ENCODE measurements at places on chromosomes 6 and 20.

DNA sequence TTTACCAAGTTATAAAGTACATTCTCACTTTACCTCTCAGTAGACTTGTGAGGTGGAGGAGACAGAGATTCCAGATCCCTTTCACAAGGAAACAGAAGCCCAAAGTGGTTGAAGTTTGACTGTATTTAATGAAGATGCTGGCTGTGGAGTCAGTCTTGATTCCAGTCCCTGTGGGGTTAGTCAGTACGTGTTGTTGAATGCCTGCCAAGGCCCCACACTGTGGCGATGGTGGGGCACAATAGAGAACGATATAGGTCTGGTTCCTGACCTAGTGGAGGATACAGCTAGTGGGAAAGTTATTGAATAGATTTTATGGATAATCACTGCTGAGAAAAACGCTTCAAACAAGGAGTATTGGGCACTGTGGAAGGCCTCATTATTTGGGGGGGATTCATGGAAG lies 71.4 kb downstream of the LRRC1 start:
- DNase-seq = no peak

- peak; percentile 77 for DNase-seq
These were observed 1.6 kb downstream of the MARCKS start for GRCh38 chr6:113858480-113859348.

DNA sequence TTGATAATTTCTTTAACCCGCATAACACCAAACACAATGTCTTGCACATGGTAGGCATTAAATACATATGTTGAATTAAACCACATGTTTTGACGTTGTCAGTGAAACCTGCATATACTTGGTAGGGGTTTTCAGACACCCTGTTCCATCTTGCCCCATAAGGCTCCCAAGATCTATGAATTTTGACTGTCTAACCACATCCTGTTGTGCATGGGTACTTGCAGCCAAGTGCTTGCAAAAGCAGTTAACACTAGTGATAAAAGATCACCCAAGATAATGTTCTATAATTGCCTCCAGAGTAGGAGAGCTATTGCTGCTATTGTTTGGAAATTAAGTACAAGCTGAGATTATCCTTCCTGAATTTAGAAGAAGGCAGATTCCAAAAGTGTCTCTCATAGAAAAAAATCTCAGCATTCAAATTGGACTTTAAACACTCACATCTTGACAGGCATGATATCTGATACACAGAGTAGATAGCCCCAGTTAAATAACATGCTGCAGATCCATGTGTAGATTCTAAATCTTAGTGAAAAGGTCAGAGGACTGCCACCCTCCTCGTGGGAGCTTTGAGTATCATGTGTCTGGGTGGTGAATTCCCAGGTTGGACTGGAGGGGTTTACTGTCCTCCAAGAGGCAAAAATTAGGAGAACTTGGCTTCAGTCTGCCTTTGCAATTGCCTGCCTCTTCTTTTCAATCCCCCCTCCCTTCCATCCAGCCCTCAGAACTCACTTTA lies 25.8 kb upstream of the CCN6 start:
- no peak for DNase-seq

GRCh38 chr6:170292111-170292406 lies 1.2 kb upstream of the DLL1 start:
- no peak for DNase-seq

- no peak for DNase-seq
These were observed 23.8 kb downstream of the TMEM14B start for GRCh38 chr6:10771371-10771894.

DNA sequence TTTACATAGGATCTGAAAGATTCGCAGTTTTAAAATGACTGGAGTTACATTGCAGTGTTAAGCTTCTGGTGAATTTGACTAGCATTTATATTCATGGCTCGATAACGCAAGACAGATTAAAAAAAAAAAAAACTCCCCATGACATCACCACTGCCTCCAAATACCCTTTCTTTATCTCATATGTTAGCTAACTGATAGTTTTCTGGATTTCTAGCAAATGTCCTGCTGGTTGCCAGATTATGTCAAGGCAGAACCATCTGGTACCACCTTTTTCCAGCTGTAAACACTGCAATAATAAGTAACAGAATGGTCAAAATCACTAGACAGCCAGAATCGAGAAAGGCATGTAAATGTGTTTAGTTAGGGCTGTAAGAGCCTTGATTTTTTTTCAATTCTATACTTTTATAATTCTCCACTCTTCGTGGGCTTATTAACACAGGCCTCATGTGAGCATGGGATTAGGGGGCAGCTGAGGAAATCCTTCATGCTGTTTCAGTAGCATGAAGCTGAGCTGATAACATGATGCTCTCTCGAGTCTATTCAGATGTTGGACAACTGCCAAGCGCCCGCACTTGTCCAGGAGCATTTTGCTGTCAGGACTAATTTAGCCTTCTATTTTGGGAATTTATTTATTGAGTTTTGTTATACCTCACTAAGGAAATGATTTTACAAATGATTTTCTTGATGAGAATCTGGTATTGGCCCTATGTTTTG lies 166.0 kb upstream of the SCGN start:
- no peak for DNase-seq

- peak; percentile 90 for DNase-seq
These were observed at the start of gene PPARD for GRCh38 chr6:35342258-35343091. TSS of gene PPARD (plus strand) at chr6:35342558. CDS start at chr6:35411088, 68,530 bp downstream.

GRCh38 chr20:24698189-24698588 lies 228.8 kb downstream of the SYNDIG1 start:
- peak; percentile 2 for DNase-seq

DNA sequence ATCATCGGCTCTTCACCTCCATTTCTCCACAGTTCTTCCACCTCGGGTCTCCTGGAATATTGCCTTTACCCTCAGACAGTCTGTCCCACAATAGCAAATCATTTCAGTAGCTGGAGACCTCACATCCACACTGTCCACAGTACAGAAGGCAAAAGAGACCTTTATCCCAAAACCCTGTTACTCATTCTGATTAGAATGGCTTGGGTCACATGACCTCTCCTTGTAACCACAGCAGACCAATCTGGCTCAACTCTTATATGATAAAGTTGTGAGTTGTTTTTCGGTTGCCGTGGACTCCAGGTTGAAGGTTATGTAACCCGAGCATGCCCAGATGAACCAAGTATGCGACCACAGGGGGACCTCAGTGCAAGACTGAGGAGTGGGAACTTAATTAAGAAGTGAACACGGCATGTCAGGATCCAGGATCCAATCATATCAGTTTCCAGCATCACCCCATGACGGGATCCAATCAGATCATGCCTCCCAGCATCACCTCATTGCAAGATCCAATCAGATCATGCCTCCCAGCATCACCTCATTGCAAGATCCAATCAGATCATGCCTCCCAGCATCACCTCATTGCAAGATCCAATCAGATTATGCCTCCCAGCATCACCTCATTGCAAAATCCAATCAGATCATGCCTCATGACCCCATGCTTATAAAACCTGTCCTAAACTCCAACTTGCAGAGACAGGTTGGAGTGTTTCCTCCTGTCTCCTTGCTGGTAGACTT lies 68.7 kb downstream of the LY86 start:
- DNase-seq = no peak

GRCh38 chr20:63016514-63017075 lies 9.8 kb upstream of the BHLHE23 start:
- no peak for DNase-seq

- DNase-seq = no peak
These were observed 55.1 kb upstream of the NFATC2 start for GRCh38 chr20:51597389-51598231.

GRCh38 chr20:46752728-46753127 lies 43.3 kb downstream of the SLC2A10 start:
- DNase-seq = peak; percentile 37

DNA sequence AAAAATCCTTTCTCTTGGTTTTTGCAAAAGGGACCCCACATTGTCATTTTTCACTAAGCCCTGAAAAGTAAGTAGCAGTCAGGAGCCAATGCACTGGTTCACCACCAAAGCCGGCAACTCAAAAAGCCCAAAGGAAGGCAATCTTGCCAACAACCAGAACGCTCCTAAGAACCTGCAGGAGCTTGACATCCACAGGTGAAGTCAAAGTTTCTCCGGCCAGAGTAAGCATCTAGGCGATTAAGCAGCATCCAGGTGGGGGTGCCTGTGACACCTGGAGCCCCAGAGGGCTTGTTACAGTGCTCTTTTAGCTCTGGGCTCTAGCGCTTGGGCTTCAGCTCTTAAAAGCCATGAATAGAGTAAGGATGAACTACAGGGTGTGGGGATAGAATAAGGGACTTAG lies 36.1 kb downstream of the SLC35D3 start:
- DNase-seq = no peak

DNA sequence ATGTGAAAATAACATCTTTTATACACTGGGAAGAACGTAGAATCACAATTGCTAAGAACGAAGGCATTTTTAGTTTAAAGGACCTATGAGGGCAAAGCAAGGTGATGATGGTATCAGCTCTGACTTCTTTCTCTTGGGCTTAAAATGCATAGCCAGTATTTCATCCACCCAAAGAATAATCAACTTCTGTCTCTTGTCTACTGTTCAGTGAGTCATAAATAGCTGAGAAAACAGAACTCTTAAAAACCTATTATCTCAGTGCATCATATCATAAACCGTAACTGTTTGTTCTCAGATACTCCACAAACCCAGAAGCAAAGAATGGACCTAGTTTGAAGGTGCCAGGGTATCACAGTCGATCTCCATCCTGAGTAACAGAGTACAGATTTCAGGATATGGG lies 5.2 kb downstream of the PHF10 start:
- DNase-seq = no peak

DNA sequence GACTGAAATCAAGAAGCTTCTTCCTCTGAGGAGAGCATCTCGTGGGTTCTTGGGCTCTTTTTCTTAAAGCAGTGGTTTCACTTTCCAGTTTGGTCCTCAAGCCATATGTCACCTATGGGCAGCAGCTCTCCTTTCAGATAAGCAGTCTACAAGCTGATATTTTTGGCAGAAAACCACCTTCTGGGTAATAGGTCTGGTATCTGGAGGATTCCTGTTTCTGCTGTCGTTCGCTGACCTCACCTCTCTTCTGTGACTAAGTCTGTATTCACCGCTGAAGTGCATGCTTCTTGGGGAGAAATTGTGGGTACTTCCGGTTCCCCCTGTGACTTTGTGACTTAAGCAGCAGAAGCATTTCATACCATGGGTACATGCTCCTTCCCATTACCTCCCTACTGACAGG lies 193.6 kb downstream of the EDN1 start:
- DNase-seq = peak; percentile 65

GRCh38 chr6:121828146-121828886 lies 392.9 kb downstream of the GJA1 start:
- DNase-seq = no peak

DNA sequence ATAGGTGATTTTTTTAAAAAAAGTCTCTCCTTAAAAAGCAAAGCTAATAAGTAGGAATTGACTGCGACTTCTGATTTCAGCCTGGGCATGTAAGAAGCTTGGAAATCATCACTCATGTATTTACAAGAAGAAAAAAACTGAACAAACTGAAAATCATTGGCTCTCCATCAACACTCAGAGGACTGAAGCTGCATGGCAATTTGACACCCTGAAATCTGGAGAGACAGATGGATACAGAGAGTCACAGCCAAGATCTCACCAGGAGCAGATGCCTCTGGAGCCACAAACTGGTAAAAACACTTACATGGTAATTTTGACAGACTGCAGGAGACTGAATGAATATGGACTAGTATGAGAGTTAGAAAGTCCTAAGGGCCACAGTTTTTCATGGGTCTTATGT lies 191.2 kb upstream of the TCF21 start:
- no peak for DNase-seq

DNA sequence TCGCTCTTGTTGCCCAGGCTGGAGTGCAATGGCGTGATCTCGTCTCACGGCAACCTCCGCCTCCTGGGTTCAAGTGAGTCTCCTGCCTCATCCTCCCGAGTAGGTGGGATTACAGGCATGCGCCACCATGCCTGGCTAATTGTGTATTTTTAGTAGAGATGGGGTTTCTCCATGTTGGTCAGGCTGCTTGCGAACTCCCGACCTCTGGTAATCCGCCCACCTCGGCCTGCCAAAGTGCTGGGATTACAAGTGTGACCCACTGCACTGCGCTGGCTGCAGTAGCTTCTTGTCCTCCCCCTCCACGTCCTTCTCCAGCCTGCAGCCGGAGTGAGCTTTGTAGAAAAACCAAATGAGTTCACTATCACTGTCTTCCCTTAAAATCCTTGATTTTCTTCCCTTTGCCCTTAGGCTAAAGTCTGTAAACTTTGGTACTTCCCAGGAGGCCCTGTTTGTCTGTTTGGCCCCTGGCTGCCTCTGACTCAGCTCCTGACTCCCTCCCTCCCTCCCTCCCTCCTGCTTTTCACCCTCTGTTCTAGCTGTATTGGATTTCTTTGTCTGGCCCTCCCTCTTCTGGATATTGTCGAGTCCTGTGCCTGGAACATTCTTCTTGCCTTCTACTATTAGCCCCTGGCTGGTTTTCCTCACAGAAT lies 12.9 kb downstream of the PARD6B start:
- DNase-seq = peak; percentile 87

DNA sequence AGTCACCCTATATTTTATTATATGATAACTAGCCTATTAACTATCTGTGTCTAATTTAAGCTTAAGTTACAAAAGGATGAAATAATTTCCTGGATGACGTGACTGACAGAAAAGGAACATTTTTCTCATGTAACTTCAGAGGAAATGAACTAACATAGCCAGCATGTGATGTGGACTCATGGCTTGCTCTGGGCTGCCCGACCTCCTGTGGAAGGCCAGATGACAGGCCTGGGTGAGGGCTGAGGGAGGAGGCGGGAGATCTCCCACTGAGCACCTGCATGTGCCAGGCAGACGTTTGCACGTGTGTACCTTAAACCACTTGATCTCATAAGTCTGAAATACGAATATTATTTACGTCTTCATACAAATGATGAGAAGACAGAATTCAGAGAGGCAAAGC lies 321.1 kb downstream of the SYNE1 start:
- no peak for DNase-seq

DNA sequence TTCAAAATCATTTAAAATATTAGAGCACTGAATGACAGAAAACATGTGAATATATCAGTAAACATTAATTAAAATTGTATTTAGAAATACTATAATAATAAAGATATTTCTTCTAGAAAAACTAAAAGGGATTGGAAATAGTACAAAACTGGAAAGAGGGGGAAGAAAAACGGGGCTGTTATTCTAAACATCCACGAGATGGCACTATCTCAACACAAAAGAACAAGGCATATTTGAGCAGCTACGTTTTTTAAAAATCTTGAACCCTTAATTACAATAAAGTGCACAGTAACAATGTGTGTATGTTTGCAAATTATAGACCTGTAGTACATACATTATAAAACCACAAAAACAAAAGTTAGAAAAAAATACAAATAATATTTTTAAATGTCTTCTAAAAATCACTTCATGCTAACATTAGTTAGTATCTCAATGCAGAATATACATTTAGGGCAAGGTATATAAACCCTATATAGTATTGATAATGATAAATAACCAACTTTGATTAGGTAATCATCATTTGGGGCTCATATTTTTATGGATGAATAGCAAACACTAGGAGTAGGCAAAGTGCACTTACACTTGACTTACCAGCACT lies 42.5 kb upstream of the PNISR start:
- peak; percentile 3 for DNase-seq

All from H4 (cell line).